ENCODE measurements at places on chromosomes 1 and 21.
A peak's percentile ranks its signal among the peaks of the same experiment; 100 is the strongest.

DNA sequence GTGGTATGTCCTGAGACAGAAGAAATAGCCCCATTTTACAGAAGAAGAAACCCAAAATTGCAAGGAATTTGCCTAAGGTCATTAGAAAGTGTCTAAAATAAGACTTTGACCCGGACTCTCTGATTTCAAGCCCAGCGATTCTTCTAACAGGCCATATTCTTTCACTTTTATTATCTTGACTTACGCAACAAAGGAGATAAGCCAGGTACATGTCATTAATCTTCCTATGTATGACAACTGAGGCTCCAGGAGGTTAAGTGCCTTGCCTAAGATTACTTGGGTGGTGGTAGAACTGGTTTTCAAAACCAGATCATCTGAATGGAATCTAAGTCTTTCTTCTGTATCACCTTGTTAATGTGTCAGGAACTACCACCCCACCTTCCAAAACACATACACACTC, 124.3 kb downstream of the PBX1 start:
- no peak for DNase-seq

- no peak for DNase-seq
These were observed 14.0 kb upstream of the CDA start for GRCh38 chr1:20574686-20575540.

DNA sequence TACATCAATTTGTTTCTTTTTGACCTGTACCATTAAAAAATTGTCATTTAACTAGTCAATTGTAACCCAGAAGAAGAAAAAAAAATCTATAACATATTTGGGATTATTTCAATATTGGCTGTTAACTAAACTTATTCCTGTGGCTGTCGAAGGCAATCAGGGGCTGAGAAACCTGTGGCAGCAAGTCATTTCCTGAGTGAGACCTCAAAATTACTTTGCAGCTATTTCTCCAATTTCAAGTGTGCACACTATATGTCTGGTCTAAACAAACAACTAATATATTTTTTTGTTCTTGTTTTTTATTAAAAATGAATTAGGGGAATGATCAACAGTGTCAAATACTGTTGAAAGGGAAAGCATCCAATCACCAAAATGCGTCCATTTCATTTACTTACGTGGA, 1357.6 kb upstream of the B3GALT2 start:
- DNase-seq: no peak

GRCh38 chr1:244964112-244964971, 100.0 kb upstream of the HNRNPU start:
- peak; percentile 17 for DNase-seq

- no peak for DNase-seq
These were observed 734 bp upstream of the C1orf210 start for GRCh38 chr1:43286115-43286514.

GRCh38 chr1:232335261-232335660, 294.7 kb downstream of the SIPA1L2 start:
- no peak for DNase-seq

GRCh38 chr21:33196941-33197374, 32.8 kb upstream of the IFNAR2 start:
- DNase-seq: peak; percentile 36

- no peak for DNase-seq
These were observed 64.2 kb upstream of the MRPS6 start for GRCh38 chr21:34009193-34009592.

- DNase-seq: no peak
These were observed 774 bp upstream of the ANGPTL7 start for GRCh38 chr1:11188381-11188780.

DNA sequence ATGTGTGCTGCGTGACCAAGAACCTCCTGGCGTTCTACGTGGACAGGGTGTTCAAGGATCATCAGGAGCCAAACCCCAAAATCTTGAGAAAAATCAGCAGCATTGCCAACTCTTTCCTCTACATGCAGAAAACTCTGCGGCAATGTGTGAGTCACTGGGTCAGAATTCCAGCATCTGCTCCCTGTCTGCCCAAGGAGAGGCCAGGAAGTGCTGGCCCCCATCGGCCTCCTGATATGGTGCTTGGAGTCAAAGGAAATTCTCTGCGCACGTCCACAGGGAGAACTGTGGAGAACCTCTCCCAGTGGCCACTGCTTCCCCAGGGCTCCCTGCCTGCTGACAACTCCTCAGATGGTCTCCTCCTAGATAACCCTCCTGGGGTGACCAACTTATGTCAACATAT, 25.6 kb upstream of the IL20 start:
- no peak for DNase-seq

GRCh38 chr21:44578371-44579055, 1.9 kb downstream of the KRTAP10-5 start:
- DNase-seq: no peak

- no peak for DNase-seq
These were observed 341.2 kb downstream of the HHAT start for GRCh38 chr1:210669951-210670350.

DNA sequence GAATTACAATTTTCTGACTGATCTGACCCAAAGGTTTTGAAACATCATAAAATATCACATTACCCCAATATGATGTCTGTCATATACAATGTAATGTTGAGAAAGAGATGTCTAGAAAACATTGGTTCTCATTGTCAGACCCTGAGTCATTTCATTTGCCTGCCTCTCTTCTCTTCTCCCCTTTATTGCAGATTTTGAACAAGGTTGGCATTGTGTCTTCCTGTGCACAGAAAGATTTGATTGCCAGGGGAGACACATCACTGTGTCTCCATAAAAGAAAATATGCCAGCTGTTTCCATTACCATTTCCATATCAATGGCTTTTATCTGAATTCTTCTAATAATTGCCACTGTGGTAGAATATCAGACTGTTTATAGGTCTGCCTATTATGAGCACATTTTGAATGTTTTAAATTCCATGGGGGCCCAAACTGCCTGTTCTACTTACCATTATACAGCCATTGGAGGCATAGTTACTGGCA, 65.6 kb downstream of the IFI44 start:
- no peak for DNase-seq

- DNase-seq: peak; percentile 97
These were observed 26.7 kb downstream of the TSPAN2 start for GRCh38 chr1:115062542-115063004.

- DNase-seq: no peak
These were observed 49.9 kb upstream of the LAPTM5 start for GRCh38 chr1:30807318-30808066.

DNA sequence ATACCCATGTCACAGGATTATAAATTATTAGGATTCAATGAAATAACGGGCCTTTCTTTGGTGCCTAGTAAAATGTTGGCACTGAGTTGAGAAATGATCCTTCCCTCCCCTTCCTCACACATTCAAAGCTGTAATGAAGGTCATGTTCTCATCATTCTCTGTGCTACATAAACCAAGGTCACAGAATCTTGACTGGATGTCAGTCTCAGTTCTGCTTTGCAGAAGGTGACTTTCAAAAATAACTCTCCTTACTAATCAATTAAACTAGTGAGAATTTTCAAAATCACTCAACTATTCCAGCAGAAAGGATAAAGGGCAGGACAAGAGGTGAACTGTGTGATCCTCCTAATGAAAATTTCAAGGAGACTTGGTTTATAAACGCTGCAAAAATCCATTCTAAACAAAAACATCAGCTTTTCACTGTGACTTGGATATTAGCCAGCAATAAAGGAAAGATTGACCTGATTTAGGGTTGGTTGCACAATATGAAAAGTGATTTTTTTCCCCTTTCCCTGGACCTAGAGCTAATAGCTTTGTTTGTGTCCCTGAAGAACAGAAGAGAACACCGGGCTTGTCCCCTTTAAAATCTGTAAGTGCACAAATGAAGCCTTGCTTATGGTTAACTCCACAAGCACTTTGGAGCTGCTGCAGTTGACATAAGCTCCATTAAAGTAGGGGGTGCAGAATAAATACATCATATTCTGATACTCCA, 120.1 kb downstream of the SEC16B start:
- DNase-seq: no peak

DNA sequence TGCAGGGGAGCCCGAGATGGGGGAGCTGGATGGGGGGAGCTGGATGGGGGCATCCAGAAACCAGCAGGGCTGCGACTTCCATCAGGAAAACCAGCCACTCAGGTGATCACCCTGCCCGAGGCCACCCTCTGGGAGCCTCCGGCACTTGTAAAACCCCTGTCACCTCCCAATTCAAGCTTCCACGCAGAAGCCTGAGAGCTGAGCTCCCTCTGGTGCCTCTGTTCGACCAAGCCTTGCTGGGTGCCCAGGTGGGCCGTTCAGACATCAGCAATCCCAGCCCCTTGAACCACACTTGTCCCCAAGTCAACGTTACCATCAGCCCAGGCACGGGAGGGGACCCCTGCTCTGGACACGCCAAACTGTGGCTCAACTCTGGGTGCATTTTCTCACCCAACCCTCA, 59.6 kb downstream of the MEGF6 start:
- DNase-seq: no peak

GRCh38 chr1:36571106-36571505, 88.4 kb upstream of the CSF3R start:
- DNase-seq: no peak

DNA sequence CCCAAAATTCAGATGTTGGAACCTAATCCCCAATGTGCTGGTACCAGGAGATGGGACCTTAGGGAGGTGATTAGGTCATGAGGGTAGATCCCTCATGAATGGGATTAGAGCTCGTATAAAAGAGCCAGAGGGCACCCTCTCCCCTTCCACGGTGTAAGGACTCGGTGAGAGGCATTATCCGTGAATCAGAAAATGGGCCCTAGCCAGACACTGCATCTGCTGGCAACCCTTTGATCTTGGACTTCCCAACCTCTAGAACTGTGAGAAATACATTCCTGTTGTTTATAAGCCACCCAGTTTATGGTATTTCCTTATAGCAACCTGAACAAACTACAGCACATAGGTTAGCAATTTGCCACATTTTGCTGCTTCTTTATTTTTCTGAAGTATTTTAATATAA, 14.5 kb upstream of the JAM2 start:
- no peak for DNase-seq

DNA sequence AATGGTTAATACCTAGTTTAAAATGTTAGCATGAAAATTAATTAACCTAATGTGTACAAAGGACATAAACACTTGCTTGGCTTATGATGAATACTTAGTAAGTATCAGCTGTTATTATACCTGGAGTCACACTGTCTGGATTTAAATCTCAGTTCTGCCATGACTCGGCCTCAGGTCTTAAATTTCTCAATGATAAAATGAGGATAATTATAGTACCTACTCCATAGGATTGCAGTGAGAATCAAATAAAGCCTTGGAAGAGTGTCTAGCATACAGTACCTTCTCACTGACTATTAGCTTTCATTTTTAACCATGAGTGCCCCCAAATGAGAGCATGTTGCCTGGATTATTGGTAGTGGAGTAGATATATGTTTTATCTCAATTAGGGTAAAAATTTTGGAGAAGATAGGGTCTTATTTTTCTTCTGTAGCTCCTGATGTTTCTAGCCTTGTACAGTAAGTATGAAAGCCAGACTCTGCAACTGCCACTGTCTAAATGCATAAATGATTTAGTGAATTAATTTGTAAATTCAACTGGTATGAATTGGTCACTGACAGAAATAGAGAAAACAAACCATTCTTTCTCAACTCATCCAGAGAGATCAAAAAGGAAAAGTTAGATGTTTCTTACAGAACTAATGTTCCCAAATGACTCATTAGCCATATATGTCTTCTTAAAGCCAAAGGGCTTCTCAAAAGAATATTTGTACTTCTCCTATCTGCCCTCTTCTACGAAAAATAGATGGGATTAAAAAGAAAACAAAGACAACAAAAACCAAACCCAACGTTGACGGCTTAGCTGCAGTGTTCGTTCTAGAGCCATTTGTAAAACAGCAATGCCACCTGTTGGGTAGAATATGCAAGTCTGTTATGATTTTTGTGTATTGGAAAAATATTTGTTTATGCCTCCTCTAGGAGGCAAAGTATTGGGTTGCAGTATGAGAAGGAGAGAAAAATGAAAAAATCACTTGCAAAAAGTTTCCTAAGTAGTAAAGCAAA, 53.8 kb upstream of the MROH9 start:
- no peak for DNase-seq

DNA sequence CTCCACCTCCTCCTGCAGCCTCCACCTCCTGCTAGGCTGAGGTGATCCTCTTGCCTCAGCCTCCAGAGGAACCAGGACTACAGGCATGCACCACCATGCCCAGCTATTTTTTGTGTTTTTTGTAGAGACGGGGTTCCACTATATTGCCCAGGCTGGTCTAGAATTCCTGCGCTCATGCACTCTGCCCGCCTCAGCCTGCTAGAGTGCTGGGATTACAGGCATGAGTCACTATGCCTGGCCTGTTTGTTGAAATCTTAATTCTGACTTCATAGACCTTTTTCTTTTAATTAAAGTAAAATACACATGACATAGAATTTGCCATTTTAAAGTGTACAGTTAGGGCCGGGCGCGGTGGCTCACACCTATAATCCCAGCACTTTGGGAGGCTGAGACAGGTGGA, 42.7 kb downstream of the FAAP20 start:
- no peak for DNase-seq

- DNase-seq: no peak
These were observed 2.9 kb downstream of the RIPK4 start for GRCh38 chr21:41763996-41764395.

DNA sequence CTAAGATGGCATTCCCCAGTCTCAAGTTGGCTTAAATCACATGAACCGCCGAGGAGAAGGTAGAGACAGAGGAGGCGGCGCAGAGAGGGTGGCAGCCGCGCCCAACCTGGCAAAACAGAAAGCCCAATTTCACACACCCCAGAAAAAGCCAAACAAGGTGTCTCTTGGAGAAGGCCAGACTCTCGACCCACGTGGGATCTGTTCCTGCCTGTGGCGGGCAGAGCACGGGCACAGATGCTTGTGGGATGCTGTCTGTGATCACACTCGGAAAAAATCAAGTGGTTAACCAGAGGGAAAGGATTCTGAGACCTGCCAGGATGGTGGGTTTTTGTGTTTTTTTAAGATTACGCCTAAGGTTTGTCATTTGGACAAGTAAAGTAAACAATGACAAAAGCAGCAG, 80.7 kb downstream of the MRPL37 start:
- DNase-seq: no peak

- DNase-seq: no peak
These were observed 182.7 kb downstream of the AJAP1 start for GRCh38 chr1:4837031-4837600.

DNA sequence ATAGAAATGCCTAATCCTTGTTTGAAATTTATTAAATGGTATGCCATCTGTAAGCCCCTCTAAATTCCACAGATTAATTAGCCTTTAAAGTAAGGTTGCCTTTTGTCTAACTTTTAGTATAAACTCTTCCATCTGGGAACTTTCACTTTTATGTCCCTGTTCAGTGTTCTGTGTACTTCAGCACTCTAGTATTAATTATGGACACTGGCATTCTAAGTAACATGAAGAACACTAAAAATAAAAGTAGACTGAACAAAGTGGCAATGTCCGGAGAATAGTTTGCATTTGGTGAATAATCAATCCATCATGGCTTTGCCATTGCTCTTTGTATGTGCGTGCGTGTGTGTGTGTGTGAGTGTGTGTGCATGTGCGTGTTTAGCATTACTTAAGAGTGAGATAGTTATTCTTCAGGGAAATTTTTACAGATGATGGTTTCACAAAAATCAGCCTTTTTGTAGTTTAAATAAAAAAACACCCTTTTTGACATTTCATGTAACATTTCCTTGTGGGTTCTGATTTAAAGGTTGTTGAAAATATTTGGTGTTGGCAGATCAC, 51.1 kb downstream of the ATF6 start:
- no peak for DNase-seq

GRCh38 chr1:168606096-168606495, 29.7 kb downstream of the XCL1 start:
- DNase-seq: no peak

GRCh38 chr1:172393354-172393753, 27.1 kb upstream of the C1orf105 start:
- no peak for DNase-seq

All from CD8-positive, alpha-beta memory T cell (primary cell).